Stimulated activated CD4-positive, alpha-beta T cell treated with anti-CD3 and anti-CD28 coated beads, Interleukin-4, amount 100 ng/mL, for 24 hours (primary cell): ENCODE measurements at places on chromosomes 3 and 15.

DNA sequence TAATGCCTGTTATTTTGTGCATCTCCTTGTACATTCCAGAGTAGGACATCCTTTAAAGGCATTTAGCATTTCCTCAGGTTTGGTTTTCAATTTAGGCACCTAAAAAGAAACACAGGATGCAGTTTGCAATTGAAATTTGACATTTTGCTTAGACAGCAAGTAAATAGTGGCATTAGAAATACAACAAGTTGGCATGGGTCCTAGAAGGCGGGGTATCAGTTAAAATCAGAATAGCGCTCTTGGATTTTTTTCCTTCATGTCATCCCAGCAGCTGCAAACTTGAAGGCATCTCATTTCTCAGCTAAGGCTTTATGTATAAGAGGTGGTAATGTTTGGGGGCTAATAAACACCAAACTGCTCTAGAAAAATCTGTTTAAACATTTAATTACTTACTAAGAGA lies 47.5 kb upstream of the SKOR1 start:
- no peak for DNase-seq

GRCh38 chr3:193314161-193314560 lies 64.4 kb downstream of the ATP13A5 start:
- no peak for DNase-seq

DNA sequence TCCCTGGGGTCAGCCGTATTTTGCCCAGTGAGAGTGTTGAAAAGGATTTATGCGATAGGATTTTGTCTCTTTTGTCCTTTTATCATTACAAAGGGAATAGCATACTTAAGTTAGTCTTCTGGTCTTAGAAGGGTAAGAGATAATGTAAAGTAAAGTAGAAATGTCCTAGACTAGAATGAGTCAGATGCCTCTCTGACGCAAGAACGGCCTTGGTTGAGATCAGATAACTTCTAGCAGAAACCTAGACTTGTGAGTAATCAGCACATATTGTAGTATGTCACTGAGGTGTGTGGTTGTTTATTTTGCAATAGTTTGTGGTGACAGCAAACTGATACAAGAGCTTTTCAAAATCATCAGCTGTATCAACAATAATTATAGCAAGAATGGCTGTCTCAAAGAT lies 866.1 kb downstream of the NSUN3 start:
- DNase-seq = no peak

- DNase-seq = no peak
Measured at GRCh38 chr3:43177085-43177484, 71.2 kb upstream of the POMGNT2 start.

DNA sequence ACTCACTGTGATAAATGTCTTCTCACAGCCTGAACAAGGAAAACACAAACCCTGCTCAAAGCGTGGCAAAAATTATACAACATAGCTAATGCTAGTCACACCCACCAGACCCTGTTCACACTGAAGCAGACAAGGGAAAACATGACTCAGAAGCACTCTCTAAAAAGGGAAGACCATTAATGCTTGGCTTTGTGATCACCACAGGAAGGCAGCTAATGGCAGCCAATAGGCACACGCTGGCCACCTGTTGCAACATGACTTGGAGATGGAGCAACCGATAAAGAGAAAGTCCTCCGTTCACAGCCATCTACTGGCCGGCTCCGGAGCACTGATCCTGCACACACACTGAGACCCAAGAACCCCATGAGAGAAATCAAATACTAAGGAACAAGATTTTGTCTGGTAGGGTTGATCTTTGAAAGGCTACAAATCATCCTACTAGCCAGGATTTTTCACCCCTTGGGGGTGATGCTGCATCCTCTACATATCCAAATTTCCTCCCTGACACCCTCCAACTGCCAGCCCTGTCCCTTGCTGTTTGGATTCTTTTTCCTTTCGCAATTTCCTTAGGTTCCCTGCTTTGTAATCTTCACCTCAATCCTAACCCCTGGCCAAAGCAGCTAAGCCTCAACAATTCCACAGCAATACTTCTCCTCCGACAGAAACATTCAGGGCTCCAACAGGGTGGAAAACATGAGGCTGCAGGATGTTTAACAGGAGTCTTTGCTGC lies 3.2 kb downstream of the ZXDC start:
- no peak for DNase-seq

GRCh38 chr15:49148298-49148697 lies 7.1 kb downstream of the COPS2 start:
- DNase-seq = no peak

DNA sequence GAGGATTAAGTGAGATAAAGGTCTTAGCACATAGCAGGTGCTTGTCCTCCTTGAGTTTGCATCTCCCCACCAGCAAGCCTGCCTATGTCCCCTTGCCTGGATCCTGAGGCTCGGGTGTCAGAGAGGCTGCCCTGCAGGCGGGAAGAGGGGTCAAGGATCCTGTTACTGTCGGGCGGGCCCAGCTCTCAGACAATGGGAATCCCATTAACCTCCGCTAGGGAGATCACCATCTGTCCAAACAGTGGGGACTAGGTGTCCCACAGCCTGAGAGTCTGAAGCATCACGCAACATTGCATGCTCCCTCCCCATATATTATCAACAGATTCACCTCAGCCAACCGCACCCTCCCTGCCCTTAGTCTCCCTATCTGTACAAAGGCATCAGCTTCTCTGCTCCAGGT lies 151.4 kb downstream of the FBLN2 start:
- DNase-seq = no peak

GRCh38 chr15:27665002-27665401 lies 434.1 kb downstream of the OCA2 start:
- no peak for DNase-seq

- DNase-seq = no peak
Measured at GRCh38 chr3:56886314-56886713, 84.6 kb upstream of the ARHGEF3 start.

DNA sequence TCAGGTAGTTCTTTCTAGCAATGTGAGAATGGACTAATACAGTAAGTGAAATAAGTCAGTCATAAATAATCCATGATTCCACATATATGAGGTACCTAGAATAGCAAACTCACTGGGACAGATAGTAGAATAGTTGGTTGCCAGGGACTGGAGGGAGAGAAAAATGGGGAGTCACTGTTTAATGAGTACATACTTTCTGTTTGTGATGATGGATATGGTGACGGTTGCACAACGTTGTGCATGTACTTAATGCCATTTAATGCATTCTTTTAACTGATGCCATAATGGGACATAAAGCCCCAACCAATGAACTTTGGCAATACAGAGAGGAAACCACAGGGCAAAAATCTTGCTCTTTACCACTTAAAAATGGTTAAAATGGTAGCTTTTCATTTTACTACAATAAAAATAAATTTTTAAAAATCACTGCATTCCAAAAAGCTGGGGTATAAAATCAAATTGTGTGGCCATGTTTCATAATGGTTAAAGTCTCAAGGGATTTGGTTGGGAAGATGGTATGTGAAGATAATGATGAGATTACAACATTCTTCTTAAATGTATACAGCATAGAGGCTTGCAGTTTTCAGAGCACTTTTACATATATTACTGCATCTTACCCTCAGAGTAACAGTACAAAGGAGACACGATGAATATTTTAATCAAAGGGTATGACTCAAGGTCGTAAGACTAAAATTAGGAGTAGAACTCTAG lies 45.2 kb downstream of the ADAM10 start:
- DNase-seq = no peak

DNA sequence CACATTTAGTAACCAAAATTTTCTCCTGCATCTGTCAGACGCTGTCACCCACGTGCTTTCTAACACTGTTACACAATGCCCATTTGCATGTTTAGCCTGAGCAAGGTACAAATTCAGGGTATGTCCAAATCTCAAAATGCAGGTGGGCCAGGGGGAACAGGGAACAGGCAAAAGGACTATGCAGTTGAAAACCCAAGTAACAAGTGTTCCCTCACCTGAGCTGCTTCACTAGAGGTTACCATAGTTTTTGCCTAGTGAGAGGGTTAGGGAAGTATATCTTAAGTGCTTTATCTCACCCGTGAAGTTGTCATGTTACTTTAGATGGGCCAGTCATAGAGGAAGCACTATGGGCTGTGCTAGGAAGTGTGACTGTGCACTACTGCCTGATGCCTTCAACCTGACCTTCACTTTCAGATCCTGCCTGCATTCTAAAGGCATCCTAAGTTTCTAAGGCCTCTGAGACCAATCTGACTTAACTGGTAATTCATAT lies 6.0 kb upstream of the TMEM87A start:
- no peak for DNase-seq

DNA sequence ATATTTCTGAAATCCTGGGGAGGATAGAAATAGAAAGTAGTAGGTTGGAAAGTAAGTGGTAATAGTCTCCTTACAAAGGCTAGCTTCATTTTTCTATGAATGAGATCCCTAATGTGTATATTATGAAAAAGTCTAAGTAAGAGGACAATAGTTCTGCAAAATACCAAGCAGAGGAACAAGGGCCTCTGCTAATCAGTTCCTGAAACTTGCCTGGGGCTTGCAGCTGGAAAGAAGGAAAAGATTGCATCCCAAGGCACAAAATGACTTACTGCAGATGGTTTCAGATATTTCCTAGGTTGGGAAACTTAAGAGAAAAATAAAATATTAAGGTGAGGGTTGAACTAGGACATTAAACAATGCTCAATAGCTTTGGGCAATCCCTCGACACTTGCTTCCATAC lies 293.6 kb downstream of the GAP43 start:
- DNase-seq = no peak

- DNase-seq = no peak
Measured at GRCh38 chr3:13748276-13748879, 131.5 kb downstream of the WNT7A start.

DNA sequence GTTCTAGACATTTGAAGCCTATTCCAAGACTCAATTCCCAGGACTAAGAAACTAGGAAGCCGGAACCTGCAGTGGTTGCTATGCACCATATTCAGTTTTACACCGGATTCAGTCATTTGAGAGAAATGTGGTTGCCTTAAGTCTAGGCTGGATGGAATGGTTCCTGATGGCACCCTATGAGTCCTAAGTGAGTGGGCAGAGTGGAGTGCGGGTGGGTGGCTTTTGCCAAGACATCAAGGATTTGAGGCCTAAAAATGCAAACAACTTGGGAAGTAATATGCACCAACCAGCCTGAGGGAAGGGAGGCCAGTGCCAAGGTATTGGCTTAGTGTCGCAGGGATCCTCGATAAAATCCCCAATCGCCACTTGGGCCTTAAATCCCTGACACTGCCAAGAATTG lies 4.2 kb upstream of the CD276 start:
- DNase-seq = no peak

GRCh38 chr3:197327701-197328100 lies 29.3 kb upstream of the DLG1 start:
- no peak for DNase-seq

DNA sequence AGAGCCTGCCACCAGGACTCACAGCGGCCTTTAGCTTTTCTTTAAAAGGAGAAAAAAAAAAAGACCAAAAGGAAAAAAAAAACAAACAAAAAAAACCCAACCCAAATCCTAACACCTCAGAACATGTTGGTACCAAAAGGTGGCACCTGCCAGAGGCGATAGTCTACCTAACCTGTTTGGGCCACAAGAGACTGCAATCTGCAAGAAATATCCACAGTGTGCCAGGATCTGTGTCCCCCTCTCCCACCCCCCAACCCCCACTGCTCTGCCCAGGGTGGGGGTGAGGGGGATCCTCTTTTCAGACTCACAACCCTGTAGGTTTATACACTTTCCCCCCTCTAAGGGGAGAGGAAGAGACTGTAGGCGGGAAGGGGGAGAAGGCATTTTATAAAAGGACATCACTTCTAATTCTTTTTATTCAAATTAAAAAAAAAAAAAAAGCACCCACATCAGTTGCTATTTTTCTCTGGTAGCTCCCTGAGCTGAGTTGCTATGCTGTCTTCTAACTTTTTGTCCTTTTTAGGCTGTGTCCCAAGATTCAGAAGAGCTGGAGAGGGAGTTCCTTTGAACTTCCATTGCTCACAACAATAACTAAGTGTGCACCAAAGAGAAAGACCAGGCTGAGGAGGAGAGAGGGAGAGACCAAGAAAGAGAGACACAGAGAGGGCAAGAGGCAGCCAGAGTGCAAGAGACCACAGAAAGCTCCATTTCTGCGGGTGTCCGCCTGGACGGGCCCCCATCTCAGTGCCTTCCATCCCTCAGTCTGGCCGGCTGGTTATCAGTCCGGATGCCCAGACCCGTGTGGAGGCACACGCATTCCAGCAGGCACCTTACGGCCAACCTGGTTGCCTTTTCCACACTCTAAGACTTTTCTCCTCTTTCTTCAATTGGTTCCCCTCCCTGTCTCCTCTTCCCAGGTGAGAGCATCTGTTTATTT lies 48.9 kb downstream of the TLE3 start:
- no peak for DNase-seq

DNA sequence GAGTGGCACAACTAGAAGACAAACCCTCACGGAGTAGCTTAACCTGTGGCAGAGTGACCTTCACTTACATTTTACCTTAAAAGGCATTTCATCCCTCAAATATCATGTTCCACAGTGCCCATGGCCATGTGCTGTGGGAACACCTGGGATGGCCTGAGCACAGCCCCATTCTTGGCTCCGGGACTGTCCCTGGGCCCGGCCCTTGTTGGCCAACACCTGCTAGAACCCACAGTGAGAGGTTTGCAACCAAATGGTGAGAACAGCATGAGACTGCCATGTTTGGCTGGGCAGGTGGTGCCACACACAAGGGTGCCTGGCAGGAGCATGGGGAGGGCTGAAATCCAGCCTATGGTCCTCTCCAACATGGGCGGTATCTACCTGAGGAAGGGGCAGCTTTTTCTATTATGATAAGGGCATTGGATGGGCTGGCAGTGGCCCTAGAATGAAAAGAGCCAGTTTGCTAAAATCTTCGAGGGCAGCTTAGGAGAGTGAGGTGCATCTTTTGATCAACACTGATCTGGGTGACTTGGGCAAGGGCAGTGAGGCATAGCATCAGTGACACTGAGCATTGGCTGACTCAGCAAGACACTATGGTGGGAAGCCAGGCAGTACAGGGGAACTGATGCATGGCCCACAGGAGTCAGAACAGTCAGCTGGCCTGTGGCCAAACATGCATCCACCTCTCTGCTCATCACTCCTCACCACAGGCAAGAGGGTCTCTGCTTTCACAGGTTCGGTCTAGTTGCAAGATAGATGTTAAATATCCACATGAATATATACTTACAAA lies 53.9 kb downstream of the SYNM start:
- DNase-seq = no peak

- no peak for DNase-seq
Measured at GRCh38 chr15:93985925-93986324, 245.4 kb upstream of the MCTP2 start.

- DNase-seq = no peak
Measured at GRCh38 chr3:137765310-137766033, 1.4 kb downstream of the SOX14 start.

GRCh38 chr15:25939122-25939521 lies 76.0 kb upstream of the ATP10A start:
- no peak for DNase-seq
